Left ventricle myocardium inferior (tissue), 1 donor: ENCODE measurements at places on chromosomes 7 and 10. TPM values are rescaled to one million over a fixed set of nuclear protein-coding genes. Genes with fewer than 3 reads are reported as not detected.
A peak's percentile ranks its signal among the peaks of the same experiment; 100 is the strongest.

METTL27 gene
- 0.44 TPM for total RNA-seq

PLAC9 gene
- total RNA-seq = 34.3 TPM

DNA sequence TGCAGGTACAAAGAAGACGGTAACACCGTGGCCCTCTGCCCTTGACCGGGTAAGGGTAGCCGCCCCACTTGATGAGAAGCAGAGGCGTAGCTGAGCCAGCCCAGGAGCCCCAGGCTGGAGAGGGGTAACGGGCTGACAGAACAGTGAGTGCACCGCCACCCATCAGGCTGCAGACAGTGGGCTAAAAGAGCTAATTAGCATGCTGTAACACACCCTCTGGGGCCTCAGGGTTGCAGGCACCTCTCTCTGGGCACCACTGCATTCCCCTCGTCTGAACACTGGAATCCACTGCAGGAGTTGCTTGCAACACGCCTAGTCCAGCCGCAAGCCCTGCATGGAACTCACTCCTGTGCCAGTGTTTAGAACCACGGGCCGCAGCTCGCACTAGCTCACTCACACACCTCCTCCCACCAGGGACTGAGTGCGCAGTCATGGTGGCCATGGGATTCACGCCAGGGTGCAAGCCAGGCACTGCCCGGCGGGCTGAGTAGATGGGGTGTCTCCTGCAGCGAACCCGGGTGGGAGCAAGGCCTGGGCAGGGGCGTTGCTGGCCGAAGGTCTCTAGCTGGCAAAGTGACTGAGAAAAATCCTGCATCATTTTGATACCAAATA, 36.1 kb downstream of the AGMO start:
- H3K36me3 ChIP-seq = no peaks in the 10 kb centered on the region
- DNase-seq = no peak
- no peaks in the 10 kb centered on the region for H3K4me1 ChIP-seq

- no peak overlapping the region for H3K4me3 ChIP-seq
- peaks cover 6% of the 10 kb centered on the region for H3K27me3 ChIP-seq
- no peak for DNase-seq
- no peak overlapping the region for H3K27ac ChIP-seq
- peaks cover 5% of the 10 kb centered on the region for H3K36me3 ChIP-seq
- peaks cover 28% of the 10 kb centered on the region for H3K4me1 ChIP-seq
Observed at GRCh38 chr7:45186261-45186813, 28.7 kb downstream of the RAMP3 start.

DNA sequence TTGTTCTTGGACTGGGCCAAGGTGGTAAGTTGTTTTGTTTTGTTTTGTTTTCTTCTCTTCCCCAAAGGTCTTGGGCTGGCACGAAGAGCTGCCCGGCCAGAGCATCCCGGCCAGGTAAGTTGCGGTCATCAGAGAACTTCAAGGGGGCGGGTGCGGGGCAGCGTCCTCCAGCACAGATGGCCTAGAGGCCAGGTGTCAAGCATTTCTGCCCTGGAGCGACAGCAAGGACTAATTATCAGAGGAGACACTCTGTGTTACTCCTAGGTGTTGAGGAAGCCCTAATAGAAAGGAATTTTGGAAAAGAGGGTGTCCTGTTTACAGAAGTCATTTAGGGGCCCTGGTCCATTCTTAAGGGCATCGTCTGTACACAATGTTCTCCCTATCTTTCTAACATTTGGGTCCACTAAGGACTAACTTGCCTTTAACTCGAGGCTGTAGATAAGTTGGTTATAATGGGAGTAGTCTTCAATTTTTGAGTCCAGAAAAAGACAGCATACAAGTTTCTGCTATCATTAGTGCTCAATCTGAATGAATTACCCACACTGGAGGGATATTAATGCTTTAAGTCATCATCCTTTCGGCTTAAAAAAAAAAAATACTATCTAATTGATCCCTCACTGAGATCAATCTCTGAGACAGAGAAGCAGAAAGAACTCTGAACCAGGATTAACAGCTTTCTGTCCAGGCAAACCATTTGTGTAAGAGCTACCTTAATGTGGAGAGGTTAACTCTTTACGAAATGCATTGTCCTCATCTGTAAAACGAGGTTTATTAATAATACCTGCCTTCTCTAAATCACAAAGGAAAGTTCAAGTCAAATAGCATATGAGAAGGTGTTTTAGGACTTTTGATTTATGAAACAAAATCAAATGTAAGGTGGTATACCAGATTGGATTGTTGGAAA, 1.5 kb downstream of the ITGB8 start:
- no peak for DNase-seq
- peak overlapping the region; percentile 73 for H3K4me3 ChIP-seq
- peaks cover 31% of the 10 kb centered on the region for H3K4me1 ChIP-seq
- peaks cover 42% of the 10 kb centered on the region for H3K27me3 ChIP-seq
- peak overlapping the region; percentile 87 for H3K27ac ChIP-seq

DNA sequence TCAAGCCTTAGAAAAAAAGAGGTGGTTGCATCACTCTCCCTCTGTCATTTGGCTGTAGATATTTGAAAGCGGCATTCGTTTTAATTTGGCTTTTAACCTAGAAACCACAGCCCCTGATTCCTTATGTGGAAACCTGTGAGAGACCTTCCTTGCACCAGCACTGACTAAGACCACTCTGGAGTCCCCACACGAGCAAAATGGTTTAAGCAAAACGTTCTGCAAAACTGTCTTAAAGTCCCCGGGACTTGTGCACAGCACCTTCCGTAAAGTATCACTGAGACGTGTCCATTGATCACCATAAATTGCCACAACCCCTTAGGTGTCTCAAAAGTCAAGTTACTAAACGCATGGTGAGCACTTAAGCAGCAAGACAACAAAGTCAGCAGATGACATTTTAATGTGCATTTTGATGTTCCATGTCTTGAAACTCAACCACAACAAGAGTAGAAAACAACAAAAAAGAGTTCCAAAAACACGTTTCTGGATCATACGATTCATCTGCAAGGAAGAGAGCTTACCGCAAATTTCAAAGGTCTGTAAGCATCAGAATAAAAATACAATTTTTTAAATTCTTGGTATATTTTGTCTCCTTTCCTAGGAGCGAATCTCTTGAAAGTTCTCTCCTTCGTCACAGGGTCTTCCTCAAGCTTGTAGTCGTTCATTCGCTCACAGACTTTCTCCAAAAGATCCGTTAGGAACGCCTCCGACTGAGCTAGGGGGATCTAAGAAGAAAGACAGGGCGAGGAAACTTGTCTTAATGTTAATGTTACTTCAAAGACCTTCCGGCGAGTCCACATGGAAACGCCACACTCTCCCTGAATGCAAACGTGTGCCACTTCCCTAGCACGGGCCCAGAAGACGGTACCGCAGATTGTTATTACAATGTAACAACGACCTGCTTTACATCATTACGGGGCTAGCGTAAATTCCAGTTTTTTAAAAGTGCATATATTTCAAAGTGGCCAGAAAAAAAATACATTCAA, 37.7 kb downstream of the CNPY1 start:
- H3K4me3 ChIP-seq = no peak overlapping the region
- peaks cover 100% of the 10 kb centered on the region for H3K27me3 ChIP-seq
- H3K4me1 ChIP-seq = peaks cover 11% of the 10 kb centered on the region
- DNase-seq = no peak

DNA sequence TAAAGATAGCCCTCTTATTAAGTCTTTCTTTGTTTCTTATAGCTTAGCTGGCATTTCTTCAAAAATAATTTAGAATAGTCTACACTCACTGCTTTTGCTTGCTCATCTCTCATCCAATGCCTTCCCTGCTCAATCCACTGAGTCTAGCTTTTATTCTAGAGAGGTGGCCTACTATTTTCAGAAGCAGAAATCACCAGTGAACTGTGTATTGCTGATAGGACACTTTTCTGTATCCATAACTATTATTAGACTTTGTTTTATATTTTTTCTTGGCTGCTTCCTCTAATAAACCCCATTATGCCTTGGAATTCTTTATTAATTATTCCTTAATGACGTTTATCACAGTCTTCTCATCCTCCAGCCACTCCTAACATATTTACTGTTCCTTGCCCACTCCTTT, 206.8 kb downstream of the SEMA3A start:
- no peaks in the 10 kb centered on the region for H3K27me3 ChIP-seq
- no peak for DNase-seq
- no peaks in the 10 kb centered on the region for H3K36me3 ChIP-seq
- H3K27ac ChIP-seq = no peak overlapping the region

DNA sequence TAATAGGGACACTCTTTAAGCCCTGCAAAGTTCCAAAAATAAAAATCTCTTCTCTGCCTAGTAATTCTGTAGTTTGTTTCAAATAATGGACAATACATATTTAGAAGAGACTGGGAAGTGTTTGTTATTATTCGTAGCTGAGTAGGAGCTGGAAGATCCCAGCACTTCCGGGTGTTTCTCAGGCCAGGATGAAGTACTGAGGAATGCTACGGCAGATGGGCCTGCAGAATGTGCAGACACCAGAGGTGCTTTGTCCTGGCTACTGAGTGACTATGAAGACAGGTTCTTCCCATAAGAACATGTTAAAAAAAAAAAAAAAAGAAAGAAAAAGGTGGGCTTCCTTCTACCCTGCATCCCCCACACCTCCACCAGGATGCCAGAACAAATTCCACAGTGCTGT, 36.1 kb downstream of the ETV1 start:
- no peak for DNase-seq
- no peak overlapping the region for H3K4me3 ChIP-seq
- H3K4me1 ChIP-seq = peaks cover 7% of the 10 kb centered on the region
- no peak overlapping the region for H3K27ac ChIP-seq
- no peaks in the 10 kb centered on the region for H3K27me3 ChIP-seq

- no peak for DNase-seq
- no peaks in the 10 kb centered on the region for H3K36me3 ChIP-seq
- H3K27me3 ChIP-seq = no peaks in the 10 kb centered on the region
Observed at GRCh38 chr7:42671627-42672026, 240.2 kb downstream of the C7orf25 start.

GRCh38 chr10:60613434-60613833, 164.8 kb upstream of the CDK1 start:
- no peak for DNase-seq
- H3K36me3 ChIP-seq = no peaks in the 10 kb centered on the region
- no peaks in the 10 kb centered on the region for H3K4me1 ChIP-seq
- peaks cover 3% of the 10 kb centered on the region for H3K27me3 ChIP-seq
- H3K27ac ChIP-seq = no peak overlapping the region
- H3K4me3 ChIP-seq = no peak overlapping the region

- peaks cover 7% of the 10 kb centered on the region for H3K4me1 ChIP-seq
- H3K27ac ChIP-seq = no peak overlapping the region
Observed at GRCh38 chr10:32061440-32061839, 5.2 kb upstream of the KIF5B start.
